ENCODE measurements at places on chromosomes 4 and X.

DNA sequence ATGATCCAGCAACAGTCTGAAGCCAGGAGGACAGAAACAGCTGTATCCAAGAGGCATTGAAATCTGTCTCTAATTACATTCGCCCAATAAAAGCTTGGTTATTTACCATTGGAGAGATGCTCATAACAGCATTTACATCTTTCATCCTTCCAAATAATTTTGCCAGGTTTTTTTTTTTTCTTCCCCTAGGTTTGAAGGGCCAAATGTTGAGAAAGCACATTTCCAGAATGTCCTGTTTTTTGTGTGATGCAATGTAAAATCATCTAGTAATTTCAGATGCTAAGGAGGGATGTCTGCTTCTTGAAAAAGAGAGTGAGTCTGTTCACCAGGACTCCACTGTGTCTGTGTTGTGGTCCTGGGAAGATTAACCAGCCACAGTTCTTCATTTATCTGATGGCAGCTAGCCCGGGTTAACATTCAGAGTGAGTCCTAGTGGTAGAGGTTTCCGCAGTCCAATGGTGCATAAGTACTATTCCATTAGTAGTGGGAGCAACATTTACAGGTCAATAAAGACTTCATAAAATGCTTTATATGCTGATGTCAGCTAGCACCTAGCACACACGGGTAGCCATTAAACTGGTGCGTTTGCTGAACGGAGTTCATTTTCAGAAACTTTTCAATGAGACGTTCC is 406.8 kb downstream of the STIM2 start:
- no peak for DNase-seq

DNA sequence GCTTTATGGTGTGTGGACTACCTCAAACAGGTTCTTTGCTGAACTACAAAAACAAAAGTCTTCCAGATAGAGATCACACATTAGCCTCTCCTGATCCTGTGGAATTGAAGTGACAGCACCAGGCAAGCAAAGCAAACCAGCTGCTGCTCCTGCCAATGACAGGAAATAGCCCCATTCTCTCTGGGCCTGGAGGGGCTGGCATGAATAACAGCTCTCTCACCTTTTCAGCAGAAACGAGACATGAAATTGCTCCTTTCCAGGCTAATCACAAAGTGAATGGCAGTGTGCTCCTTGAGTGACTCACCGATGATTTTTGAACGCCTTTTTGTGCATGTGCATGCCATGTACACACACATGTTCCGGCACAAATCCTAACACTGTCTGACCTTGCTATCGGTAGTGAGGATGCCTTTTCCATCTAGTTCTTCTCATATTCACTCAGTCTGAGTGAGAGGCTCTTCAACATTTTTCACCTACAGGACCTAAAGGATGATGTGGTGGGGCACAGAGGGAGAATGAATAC is 24.4 kb downstream of the MFAP3L start:
- DNase-seq = peak; percentile 40

- no peak for DNase-seq
These were observed 64.5 kb downstream of the CPE start for GRCh38 chr4:165443276-165443675.

DNA sequence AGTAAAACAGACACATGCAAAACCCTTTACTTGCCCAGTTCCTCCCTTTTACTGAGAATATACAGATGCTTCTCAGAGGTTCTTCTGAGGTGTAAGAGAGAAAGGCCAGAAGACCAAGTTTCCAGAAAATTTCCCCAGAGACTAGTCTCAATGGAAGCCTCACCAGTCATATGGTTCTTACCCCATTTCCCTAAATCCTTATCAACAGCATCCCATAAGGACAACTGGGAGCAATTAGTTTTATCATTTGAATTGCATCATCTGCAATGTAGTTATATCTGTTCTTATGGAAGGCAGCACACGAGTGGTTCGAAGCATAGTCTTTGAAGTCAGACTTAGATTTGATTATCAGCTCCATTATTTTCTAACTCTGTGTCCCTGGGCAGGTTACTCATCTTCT is 203.6 kb upstream of the PPARGC1A start:
- no peak for DNase-seq

GRCh38 chrX:73448379-73448778 is 1.5 kb downstream of the CDX4 start:
- DNase-seq = no peak

DNA sequence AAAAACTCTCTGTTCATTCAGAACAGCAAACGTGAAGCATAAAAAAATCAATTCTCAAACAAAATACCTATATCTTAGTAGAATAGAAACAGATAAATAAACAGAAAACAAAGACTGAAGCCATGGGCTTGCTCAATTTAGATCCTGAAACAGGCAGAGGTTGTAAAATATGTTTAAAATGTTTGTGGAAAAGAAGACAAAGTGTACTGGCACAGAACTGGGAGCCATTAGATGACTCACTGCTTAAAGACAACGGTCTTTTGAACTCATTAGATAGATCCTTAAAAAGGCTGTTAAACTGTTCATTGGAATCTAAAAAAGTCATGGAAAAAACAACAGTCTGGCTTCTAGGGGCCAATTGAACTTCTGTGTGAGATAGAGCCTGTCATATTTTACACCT is 247.0 kb upstream of the NDST4 start:
- no peak for DNase-seq

- DNase-seq = no peak
These were observed 231.3 kb upstream of the STK26 start for GRCh38 chrX:131791608-131792355.

- DNase-seq = no peak
These were observed 55.3 kb downstream of the GPR143 start for GRCh38 chrX:9710332-9710731.

DNA sequence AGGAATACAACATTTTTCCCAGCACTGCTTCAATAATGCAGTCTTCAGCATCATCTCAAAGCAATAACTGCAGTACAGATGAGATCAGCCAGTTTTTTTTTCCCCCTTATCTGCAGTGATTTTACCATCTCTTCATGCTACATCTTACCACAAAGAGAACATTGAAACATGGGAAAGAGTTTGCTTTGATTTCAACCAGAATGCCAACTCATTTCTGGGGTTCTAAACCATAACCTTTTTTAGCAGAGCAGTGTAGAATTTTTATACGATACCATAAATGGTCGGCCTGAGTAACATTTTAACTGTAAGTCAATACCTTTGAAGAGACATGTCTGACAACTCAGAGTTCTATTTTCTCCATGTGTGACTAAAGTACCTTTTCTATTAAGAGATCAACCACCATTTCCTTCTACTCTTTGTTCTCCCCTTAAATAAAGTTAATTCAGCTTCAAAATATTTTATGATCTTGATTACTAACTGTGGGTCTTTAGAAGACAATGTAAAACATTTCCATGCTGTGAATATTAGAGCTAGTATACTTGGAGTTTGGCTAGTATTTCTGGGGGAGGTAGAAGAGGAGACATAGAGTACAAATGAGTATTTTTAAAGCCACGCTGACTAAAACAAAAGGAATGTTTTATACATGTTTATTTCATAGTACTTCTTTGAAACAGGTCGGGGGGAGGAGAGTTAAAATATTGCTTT is 69.1 kb downstream of the TET2 start:
- no peak for DNase-seq

DNA sequence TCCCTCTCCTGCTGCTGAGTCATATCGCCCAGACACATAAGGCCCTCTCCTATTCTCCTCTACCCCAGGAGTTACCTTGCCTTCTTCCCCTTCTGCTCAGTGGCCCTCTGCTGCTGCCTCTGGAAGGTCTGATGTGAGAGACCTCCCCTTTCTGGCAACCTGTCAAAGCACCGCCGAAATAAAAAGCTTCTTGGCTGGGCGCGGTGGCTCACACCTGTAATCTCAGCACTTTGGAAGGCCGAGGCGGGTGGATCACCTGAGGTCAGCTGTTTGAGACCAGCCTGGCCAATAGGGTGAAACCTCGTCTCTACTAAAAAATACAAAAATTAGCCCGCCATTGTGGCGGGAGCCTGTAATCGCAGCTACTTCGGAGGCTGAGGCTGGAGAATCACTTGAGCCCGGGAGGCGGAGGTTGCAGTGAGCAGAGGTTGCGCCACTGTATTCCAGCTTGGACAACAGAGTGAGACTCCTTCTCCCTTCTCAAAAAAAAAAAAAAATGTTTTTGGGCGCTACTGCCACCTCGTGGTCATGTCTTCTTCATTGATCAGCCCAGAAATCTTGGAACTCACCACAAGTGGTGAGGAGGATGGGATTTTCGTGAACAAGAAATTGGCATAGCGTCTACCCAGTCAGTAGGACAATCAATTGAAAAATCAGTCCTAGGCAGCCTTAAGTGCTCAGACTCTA is 8.6 kb upstream of the ZXDA start:
- peak; percentile 33 for DNase-seq

DNA sequence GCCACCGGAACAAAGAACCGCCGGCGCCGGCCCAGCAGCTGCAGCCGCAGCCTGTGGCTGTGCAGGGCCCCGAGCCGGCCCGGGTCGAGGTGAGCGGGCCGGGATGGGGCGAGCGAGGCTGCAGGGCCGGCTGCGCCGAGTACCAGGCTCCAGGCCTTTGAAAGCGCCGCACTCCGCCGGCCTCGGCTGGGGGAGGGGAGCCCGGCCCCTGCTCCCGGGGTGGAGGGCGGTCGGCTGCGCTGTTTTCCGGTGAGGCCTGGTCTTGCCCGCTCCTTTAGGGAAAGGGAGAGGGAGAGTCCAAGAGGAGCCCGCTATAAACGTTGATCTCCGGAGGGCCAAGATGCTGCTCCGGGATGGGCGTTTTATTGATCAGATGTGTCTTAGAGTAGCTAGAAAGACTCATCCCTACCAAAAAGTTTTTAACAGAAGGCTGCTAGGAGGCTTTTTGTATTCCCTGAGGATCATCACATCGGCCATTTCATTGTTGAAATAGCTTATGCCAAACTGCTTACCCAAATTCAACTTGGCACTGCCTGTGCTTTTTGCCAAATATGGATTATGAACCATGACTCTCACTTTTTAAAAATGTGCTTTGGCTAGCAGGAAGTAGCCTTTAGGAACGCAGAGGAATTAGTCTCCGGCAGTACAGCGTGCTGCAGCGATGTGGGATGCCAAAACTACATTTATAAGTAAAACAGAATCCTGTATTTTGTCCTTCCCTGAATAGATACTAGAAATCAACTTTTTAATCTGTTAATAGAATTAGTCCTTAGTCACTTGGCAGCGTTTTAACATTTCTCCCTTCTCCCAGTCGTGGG is 760 bp downstream of the TMEM165 start:
- DNase-seq = peak; percentile 62

DNA sequence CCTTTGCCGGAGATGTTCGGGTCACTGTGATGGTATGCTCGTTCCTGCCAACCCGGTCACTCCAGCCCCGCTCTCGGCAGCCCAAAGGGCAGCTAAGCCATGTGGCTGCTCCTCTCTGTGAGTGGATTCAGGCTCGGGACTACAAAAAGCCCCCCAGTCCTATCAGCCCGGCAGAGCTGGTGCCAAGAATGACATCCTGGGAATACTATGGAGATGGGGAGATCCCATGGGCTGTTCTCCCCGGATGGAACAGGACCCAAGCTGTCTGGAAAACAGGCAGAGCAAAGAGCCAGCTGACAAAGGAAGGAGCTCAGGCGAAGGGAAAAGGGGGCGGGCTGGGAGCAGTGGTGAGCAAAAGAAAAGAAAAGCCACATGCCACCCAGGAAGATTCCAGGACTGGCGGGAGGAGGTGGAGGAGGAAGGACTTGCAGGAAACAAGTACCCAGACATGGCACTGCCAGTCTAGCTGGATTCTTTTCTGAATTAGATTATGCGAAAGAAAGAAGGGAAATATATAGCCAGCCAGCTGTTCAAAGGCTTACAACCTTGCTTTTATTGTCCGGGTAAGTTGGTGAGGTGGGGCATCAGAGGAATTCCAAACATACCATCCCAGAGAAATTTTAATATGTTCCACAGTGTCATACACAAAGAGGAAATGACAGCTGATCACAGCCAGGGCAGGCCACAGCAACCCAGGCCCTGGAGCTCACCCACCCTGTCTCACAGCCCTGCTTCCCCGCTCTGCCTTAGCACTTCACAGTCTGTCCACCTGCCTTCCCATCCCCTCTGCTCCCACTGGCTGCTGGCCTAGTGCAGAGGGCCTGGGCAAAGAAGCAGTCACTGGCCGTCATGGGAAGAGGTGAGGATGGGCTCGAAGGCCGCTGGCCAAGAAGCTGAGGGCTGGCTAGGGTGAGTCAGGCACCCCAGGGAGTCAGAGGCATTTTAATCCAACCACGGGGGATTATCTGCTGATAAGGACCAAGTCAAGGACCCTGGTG is 3.4 kb downstream of the NDP start:
- DNase-seq = peak; percentile 46

GRCh38 chrX:136318895-136319597 is 18.3 kb downstream of the ADGRG4 start:
- DNase-seq = no peak

GRCh38 chr4:113141901-113142346 is 92.5 kb downstream of the ANK2 start:
- DNase-seq = peak; percentile 54

GRCh38 chr4:13365195-13365594 is 118.9 kb downstream of the RAB28 start:
- no peak for DNase-seq

GRCh38 chrX:111372086-111372485 is 39.9 kb downstream of the DCX start:
- DNase-seq = peak; percentile 86

DNA sequence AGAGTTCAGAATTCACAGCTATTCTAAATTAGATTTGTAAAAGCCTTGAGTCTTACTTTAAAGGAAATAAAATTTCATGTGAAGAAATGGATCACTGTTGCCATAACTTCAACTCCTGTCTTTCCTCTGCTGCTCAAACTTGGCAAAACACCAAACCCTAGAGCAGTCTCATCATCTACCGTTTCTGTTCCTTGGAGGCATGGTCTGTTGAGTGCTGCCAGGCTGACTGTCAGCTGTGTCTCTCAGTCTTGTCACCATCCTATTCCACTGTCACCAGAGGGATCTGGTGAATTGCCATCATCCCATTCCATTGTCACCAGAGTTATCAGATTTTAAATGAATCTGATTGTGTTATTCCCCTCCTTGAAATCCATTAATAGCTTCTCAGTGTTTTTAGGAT is 55.6 kb downstream of the STIM2 start:
- DNase-seq = peak; percentile 53

DNA sequence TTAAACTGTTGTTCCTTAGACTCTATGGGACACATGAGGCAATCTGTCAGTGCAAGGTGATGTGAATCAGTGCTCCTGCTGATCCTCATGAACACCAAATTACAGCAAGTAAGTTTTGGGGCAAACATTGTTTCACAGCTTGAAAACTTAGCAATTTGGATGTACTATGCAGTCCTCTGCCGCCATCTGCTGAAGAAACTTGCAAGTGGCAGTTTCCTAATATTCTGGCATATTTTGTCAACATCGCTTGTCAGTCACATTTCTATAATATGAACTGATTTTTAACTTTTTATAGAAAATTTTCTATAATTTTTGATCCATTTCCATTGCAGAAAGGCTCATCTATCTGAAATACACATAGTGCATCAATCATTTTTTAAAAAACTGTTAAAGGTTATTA is 56.3 kb downstream of the ZAR1 start:
- peak; percentile 31 for DNase-seq

GRCh38 chr4:88341227-88342192 is 37.1 kb upstream of the HERC6 start:
- peak; percentile 86 for DNase-seq

DNA sequence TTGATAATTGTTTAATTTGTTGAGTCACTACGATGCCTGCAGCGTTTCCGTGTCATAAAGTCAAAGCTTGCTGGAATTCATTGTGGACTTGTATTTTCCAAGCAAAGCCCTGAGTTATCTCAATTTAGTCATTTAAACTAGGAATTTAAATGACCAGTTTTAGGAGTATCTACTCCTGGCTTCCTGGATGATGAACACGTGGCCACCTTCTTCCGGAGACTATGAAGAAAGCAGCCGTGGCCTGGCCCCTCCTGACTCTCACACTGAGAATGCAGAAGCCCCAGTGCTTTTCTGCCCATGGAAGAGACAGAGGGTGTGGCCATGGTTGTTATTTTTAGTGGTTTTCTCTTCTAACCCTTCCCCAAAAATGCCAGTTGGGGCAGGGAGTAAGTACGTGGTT is 250.7 kb upstream of the GATB start:
- no peak for DNase-seq

Data from SJCRH30 (cell line).